ENCODE measurements at places on chromosomes 4 and X. TPM values are rescaled to one million over a fixed set of nuclear protein-coding genes. Genes with fewer than 3 reads are reported as not detected.

TMEM35A gene
- total RNA-seq, result 40.6 TPM

GRCh38 chr4:60805500-60806313 lies 394.4 kb upstream of the ADGRL3 start:
- DNase-seq, result no peak

DNA sequence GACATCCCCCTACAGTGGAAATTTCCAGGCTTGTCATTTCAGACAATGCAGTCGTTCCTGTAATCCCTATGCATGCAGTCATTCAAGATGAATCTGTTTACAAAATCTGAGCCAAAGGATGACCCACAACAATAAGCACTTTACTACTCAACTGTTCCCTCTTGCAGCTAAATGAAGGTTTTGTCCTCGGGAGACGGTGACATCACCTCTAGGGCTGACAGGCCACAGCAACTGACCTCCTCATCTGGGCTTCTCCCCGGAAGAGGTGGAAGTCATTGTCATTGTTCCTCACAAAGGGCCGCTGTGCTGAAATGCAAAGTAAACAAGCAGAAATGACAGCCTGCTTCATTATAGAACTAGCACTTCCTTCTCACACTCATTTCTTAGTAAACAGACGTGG lies 29.2 kb downstream of the CLRN2 start:
- no peak for DNase-seq

FAM149A gene
- total RNA-seq, result 13.6 TPM

ADRA2C gene
- total RNA-seq, result 0.69 TPM

DNA sequence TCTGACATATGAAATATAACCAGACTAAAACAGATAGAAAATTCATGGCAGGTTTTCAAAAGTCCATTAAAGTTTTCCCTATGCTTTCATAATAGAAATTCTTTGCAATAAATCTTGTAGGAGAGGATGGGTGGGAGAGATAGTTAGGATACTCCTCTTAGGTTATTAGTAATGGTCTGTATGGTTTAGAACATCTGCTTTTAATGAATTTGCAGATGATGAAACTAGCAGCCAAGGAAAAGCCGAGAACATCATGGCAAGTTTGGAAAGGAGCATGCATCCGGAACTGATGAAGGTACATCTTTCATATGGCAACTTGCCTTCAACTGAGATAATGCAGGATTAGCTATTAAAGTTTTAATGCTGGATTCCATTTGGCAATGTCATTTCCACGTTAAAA lies 70.7 kb downstream of the DOCK11 start:
- DNase-seq, result no peak

- DNase-seq, result no peak
Measured at GRCh38 chr4:185847352-185848097, 35.5 kb upstream of the SORBS2 start.

All from mucosa of descending colon (tissue), 3 donors.